ENCODE measurements at places on chromosomes 5 and 9.

GRCh38 chr9:4035777-4036176 is 264.1 kb downstream of the GLIS3 start:
- DNase-seq, result no peak

- no peak for DNase-seq
These were observed 664 bp upstream of the IL11RA start for GRCh38 chr9:34651321-34651720.

GRCh38 chr9:81656871-81657337 is 32.4 kb downstream of the TLE1 start:
- no peak for DNase-seq

DNA sequence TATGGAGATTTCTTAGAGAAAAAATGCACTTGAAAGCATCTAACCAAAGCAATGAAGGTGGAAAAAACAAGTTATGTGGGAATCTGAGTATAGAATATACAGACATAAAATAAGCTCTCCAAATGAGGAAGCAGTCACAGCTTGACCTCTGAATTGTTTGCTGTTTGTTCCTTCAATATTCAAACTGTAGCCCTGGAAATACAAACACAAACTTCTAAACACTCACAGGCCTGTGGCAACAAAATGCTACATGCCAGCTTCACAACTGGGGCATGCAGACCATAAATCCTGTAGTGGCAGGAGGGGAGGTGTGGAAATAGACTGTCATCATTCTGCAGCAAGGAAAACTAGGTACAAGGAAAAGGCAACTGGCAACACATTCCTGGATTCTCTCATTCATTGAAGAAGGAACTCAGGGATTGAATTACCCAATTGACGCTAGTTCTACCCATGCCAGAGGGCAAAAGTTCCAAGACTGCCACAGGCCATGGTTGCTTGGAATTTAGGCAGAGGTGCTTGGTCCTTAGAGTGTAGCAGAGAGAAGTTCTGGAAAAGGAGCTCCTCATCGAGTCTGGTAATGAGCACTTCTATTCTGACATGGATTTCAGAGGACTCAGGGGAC is 349.6 kb downstream of the PDE4D start:
- no peak for DNase-seq

GRCh38 chr9:37565661-37566618 is 10.2 kb downstream of the FBXO10 start:
- no peak for DNase-seq

- DNase-seq, result no peak
These were observed 100.9 kb downstream of the MRPL36 start for GRCh38 chr5:1698589-1699316.

DNA sequence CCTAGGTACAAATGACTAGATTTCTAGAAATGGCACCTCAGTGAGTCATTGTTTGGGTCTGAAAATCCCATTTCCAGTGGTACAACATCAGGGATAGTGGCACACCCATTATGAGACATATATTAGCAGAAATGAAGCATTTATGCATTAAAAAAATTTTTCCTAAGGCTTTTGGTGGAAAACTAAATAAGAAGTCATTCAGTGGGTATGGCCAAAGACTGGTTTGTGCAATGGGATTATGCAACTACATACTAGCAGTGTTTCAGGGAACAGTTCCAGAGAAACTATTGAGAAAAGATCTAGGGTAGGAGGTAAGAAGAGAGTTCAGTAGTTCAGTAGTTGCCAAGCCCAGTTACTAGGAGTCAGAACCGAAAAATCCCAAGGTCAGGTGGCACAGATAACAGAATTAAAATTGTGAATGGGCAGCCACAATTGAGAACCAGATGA is 106.5 kb upstream of the HAPLN1 start:
- DNase-seq, result no peak

GRCh38 chr5:119899981-119900380 is 270.6 kb downstream of the FAM170A start:
- DNase-seq, result no peak

DNA sequence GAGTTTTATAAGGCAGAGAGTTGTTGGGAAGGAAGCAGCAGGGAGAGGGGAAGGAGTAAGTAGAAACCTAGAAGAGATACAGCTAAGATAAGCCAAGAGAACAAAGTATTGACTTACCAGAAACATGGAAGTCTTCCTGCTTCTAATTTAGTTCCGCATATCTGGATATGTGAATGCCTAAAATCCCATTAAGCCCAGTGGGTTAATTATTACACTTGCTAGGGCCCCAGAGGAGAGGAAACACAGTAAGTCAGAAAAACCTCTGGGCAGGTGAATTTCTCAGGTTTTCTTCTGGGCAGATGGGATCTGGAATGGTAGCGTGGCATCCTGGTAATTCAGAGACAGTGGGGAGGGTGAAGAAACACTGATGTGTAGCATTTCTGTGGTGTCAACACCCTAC is 104.7 kb upstream of the GABRP start:
- DNase-seq, result no peak

- DNase-seq, result no peak
These were observed 18.7 kb downstream of the ANKS6 start for GRCh38 chr9:98777618-98778017.

DNA sequence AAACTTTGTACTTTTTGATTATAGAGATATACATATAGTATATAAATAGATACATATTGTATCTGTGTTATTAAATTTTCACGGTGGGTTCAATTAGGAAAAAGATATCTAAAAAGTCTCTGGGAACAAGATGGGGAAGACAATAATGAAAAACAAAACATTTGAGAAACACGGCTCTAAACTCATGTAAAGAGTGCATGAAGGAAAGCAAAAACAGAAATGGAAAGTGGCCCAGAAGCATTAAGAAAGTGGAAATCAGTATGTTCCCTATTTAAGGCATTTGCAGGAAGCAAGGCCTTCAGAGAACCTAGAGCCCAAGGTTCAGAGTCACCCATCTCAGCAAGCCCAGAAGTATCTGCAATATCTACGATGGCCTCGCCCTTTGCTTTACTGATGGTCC is at the start of gene IFNA1:
IFNA1 (plus strand) TSS at position 301 of the 400 bp plus-strand sequence; CDS start at position 370, 69 bp downstream.
- DNase-seq, result no peak

- DNase-seq, result no peak
These were observed 3.6 kb downstream of the TRIO start for GRCh38 chr5:14146725-14147124.

- DNase-seq, result no peak
These were observed 67.2 kb downstream of the WDR41 start for GRCh38 chr5:77424921-77425320.

- DNase-seq, result no peak
These were observed 13.6 kb downstream of the ARHGAP26 start for GRCh38 chr5:142783601-142784341.

DNA sequence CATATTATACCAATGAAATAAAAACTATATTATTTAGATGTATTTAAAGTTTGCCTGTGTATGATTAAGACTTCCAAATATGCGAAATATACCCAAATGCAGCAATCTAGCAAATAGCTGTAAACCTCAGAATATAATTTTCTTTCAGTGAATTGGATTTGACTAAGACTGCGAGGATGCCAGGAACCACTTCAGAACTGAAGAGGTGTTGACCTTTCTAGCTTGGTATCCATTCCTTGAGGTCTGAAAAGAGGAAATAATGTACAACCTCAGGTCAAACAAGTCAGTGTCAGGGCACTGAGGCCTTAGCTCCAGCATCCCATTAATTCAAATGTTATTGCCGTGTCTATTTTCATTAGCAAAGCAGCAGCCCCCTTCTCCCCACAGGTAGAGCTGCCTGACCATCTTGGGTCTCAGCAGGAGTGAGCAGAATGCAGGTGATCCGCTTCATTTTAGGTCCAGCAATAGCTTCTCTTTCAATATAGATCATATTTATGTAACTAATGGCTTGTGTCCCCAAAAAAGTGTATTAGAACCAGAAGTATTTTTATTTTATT is 100.0 kb downstream of the KIAA1958 start:
- no peak for DNase-seq

GRCh38 chr9:100268271-100268670 is 84.5 kb downstream of the TEX10 start:
- no peak for DNase-seq

GRCh38 chr5:152170350-152170749 is 234.7 kb downstream of the NMUR2 start:
- DNase-seq, result no peak

GRCh38 chr9:114518599-114519022 is 13.3 kb upstream of the WHRN start:
- no peak for DNase-seq

GRCh38 chr9:93962017-93962416 is 6.9 kb upstream of the BARX1 start:
- no peak for DNase-seq

DNA sequence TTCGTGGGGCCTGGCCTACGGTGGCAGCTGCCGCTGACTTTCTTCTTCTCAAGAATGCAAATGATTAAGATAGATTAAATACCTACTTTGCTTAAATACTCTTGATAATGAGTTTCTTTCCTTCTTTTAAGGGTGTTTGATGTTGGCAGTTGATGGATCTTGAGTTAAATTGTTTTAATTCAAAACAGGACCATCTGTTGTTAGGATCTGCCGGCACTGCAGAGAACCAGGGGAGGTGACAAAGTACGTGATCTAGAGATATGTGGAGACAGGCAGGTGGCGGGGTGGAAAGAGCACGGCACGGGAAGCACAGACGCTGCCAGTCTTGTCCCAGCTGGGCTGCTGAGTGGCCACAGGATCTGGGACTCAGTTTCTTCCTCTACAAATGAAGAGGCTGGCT is 37.9 kb downstream of the MED27 start:
- DNase-seq, result no peak

GRCh38 chr9:129223551-129224208 is 45.6 kb upstream of the IER5L start:
- no peak for DNase-seq

DNA sequence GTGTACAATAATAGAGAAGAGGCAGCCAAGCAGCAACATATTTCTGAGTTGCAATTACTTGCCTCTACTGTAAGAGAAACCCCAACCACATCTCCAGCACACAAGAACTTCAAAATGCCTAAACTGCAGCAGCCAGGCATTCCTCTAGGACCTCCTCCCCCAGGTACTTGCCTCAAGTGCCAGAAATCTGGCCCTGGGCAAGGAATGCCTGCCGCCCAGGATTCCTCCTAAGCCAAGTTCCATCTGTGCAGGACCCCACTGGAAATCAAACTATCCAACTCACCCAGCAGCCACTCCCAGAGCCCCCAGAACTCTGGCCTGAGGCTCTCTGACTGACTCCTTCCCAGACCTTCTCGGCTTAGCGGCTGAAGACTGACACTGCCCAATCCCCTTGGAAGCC is 336.8 kb upstream of the RGMB start:
- DNase-seq, result no peak

GRCh38 chr5:147369742-147370374 is 135.0 kb downstream of the STK32A start:
- no peak for DNase-seq

GRCh38 chr5:154107756-154108155 is 69.0 kb downstream of the MFAP3 start:
- no peak for DNase-seq

GRCh38 chr5:67802766-67803165 is 412.8 kb upstream of the PIK3R1 start:
- no peak for DNase-seq

GRCh38 chr9:135029871-135030565 is 57.5 kb upstream of the OLFM1 start:
- no peak for DNase-seq

DNA sequence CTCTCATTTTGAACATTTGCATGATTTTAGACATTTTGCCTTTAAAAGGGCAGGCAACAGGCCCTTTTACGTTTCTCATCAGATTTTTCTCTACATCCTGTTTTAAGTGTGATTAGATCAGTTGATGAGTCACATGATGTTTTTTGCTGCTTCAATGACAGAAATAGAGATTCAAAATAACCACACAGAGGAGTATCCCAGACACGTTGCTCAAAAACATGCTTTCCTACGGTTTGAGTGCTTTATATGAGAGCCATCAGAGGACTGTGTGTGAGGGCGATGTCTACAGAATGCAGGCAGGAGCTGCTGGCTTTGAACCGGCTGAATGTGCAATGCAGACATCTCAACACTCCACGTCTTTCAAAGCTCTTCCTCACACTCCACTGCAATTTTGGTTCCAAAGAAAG is 42.1 kb downstream of the OTULIN start:
- DNase-seq, result no peak

- DNase-seq, result peak; percentile 30
These were observed 57.4 kb downstream of the CFAP95 start for GRCh38 chr9:69877852-69878514.

- DNase-seq, result no peak
These were observed 23.7 kb downstream of the RFK start for GRCh38 chr9:76370396-76371023.

- no peak for DNase-seq
These were observed 36.4 kb upstream of the TCF7 start for GRCh38 chr5:134077926-134078580.

GRCh38 chr9:105511446-105511845 is 46.5 kb upstream of the FKTN start:
- no peak for DNase-seq

DNA sequence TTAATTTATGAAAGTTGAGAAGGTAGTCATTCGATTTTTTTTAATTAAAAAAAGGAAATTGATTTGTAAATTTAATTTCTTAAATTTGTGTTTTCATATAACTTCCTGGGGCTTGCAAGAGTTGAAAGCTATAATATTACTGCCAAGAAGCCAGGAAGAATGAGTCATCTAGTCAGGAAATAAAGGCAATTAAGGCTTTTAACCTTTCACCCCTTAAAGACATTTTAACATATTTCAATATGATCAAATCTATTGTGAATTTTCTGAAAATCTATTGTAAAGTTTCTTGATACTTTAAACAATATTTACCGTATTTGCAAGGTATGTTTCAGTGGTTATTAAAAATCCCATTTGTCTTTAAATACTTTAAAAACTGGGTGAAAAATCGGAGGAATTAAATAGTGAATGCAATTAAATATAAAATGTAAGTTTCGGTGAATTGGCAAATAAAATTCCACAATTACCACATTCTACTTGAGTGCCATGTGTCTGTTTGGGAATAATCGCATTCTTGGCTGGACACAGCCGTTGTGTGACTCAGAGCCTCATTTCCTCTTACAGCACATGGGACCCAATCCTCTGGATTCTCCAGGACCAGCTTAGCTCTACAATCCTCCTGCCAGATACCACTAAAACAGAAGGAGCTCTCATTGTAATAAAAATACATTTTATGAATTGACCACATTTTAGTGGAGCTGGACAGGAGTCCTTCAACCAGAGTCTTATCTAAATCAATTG is 310.7 kb downstream of the HCN1 start:
- no peak for DNase-seq

GRCh38 chr5:153459051-153459743 is 31.3 kb upstream of the GRIA1 start:
- DNase-seq, result no peak

- no peak for DNase-seq
These were observed 453.3 kb upstream of the KLF4 start for GRCh38 chr9:107942856-107943255.

Measured in HuH-7 (cell line).